ENCODE measurements at places on chromosomes 3 and 15.

DNA sequence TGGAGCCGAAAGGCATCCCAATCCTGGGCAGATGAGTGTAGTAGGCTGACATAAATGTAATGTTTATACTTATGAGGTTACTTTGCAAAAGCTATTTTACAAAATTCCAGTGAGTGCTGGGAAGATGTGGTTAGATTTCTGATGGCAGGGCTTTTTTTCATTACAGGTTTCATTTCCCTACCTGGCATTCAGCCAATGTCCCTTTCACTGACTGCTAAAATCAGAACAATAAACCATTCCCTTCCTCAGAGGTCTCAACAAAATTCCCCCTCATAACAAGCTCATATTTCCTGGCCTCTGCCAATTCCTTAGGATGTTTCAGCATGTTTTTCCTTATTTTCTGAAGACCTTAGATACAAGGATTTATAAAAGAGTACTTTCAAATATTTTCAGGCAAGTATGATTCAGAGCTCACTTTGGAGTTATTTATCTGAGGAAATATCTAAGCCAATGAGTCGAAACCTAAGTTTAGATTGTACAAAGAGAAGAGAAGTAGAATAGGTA is 40.9 kb upstream of the CCDC80 start:
- no peak for DNase-seq

DNA sequence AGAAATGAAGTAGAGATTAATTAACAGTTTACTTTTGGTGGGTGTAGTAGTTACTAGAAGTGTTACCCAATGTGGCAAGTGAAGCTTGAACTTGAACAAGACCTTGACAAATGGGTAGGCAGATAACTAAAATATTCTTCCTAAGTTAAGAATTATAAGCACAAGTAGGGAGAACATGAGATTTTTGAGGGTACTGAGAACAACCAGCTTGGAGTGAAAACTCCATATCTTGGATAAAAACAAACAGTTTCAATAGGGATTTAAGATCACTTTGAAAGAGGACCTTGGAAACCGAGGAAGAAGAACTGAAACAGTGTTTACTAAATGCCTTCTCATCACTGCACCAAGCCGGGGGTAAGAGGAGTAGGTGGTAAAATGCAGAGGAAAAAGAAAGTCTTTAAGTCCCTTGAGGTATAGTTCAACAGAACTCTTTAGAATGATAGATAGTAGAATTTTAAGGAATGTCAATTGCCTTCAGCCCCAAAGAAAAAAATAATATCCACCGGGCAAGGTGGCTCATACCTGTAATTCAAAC is 496.7 kb downstream of the NAALADL2 start:
- no peak for DNase-seq

GRCh38 chr3:124296406-124296805 is 304.5 kb upstream of the ROPN1 start:
- DNase-seq: no peak

DNA sequence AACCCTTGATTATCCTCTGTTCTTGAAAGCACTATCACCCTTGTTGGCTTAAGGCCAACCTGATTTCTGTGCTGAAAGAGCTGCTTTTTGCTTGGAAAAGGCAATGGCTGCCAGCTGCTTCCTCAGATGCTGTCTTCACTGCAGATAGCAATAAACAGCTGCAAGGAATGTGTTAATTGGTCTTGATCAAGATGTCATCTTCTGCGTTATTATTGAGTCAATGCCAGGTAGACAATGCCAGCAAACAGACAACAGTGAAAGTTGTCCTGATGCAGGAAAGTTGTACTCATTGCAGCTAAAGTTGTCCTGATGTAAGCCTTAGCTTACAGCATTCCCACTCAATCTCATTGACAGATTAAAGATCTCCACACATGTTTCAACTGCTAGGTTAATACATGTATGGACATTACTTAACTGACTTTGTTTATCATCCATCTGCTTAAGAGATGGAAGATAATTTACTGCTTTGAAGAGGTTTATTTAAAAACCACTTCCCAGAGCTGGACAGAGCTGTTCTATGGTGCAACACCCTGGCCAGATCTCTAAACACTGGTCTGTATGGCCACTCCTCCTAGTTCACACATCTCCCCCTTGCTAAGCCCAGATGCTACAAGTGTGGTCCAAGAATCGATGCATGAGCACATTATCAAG is 251.0 kb upstream of the MCTP2 start:
- DNase-seq: no peak

DNA sequence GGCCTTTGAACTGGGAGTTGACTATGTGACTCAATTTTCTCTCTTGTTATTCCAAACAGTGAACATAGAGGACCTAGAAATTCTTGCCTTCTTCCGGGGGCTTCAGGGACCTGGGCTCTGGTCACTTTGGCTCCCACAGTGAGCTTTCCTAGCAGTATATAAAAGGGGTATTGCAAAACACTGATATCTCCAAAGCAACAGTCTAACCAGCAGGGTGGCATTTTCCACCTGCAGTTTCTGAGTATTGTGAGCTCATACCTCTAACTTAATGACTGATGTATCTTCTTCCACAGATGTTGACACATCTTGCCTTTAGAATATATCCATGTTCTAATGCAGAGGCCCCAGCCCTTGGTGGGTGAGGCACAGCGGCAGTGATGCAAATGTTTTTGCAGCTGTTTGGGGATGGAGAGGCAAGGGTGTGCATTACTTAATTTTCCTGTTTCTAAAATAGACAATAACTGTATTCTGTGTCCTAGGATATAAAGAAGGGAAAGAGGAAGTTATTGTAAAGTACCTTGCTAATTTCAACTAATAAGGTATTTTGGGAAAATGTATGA is 45.7 kb upstream of the ADGRG7 start:
- DNase-seq: no peak
